ENCODE measurements at places on chromosomes 5 and 9. TPM values are rescaled to one million over a fixed set of nuclear protein-coding genes. Genes with fewer than 3 reads are reported as not detected.

The CCDC152 gene
- 14.5 TPM for total RNA-seq

The NOXA1 gene
- 0.74 TPM for total RNA-seq

GRCh38 chr5:142819292-142819691 is 49.1 kb downstream of the ARHGAP26 start:
- DNase-seq = no peak

The PFN3 gene
- total RNA-seq = not detected

- DNase-seq = no peak
These were observed 240.8 kb downstream of the FSTL4 start for GRCh38 chr5:133371371-133372155.

The PRUNE2 gene
- total RNA-seq = 0.53 TPM

- DNase-seq = no peak
These were observed 9.5 kb downstream of the BARX1 start for GRCh38 chr9:93945400-93946337.

DNA sequence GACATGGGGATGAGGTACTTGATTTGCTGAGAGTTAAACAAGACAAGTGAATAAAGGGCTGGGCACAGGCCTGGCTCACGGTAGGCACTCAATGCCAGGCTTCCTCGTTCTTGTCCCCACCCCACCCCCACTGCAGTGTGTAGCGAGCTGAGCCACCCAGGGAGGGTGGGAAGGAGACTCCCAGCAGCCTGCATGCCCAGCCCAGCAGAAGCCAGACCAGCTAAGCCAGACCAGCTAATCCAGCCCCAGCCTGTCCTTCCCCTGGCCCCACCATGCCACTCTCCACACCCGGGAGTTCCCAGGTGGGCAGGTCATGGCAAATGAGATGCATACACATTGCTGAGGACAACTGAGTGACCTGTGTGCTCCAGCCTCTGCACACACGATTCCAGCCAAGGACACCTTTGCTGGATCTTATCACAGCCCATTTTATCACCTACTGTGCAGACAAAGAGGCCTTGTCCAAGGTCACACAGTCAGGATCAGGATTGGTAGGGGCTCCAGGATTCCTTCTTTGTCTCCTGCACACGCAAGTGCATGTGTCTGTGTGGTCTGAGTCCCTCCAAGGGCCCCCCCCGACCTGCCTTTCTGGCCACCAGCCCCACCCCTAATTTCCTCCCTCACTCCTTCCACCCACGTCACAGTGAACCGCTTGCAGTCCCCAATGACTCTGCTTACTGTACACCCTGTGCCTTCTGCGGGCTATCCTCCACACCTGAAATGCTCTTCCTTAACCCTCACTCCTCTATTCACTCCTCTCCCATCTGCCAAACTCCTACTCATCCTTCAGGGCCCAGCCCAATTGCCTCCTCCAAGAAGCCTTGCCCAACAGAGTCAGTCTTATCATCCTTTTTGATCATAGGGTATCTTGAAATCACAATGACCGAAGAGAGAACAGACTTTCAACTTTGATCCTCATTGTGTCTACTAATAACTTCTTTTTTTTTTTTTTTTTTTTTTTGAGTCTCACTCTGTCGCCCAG is 26.6 kb downstream of the DUSP1 start:
- DNase-seq = no peak

DNA sequence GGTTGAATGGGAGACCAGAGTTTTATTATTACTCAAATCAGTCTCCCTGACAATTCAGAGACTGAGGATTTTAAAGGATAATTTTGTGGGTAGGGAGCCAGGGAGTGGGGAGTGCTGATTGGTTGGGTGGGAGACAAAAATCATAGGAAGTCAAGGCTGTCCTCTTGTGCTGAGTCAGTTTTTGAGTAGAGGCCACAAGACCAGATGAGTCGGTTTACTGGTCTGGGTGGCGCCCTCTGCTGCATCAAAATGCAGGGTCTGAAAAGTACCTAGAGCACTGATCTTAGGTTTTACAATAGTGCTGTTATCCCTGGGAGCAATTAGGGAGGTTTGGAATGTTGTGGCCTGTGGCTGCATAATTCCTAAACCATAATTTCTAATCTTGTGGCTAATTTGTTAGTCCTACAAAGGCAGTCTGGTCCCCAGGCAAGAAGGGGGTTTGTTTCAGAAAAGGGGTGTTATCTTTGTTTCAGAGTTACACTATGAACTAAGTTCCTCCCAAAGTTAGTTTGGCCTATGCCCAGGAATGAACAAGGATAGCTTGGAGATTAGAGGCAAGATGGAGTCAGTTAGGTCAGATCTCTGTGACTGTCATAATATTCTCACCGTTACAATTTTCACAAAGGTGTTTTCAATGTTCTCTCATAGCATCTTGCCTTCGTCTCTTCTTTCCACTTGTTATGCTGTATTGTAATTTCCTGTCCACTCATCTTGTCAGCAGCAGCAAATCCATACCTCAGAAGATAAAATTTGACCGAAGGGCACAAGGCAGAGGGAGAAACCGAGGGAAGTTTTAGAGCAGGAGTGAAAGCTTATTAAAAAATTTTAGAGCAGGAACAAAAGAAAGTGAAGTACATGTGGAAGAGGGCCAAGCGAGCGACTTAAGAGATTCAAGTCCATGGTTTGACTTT is 59.2 kb upstream of the CLINT1 start:
- DNase-seq = peak; percentile 41

GRCh38 chr9:18848657-18849056 is 184.4 kb downstream of the SAXO1 start:
- no peak for DNase-seq

The BHMT2 gene
- not detected for total RNA-seq

- no peak for DNase-seq
These were observed 1471.2 kb upstream of the NUDT12 start for GRCh38 chr5:105033637-105034400.

The MEIKIN gene
- 0.53 TPM for total RNA-seq

- no peak for DNase-seq
These were observed 41.8 kb downstream of the COL27A1 start for GRCh38 chr9:114196979-114197622.

- DNase-seq = no peak
These were observed 248.0 kb downstream of the NR3C1 start for GRCh38 chr5:143155455-143155854.

The RNF44 gene
- 54.6 TPM for total RNA-seq

The BTNL3 gene
- total RNA-seq = not detected

The TEK gene
- total RNA-seq = not detected

GRCh38 chr9:37300620-37301019 is 121.9 kb upstream of the GRHPR start:
- DNase-seq = no peak

DNA sequence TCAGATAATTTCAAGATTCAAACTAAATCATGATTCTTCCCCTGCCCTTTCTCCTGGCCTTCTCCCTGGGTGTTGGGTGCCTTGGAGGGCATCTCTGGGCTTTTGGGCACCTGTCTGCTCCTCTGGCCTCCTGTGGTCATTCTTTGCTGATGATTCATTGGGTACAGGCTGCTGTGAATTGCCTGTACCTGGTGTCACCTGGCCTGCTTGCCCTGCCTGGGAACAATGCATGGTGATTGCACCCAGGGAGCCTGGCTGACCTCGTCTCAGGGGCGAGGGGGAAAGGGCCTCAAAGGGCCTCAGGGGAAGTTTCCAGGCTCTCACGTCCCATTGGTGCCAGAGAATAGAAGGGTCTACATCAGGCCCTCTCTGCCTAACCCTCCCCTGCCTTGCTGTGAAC is 20.1 kb upstream of the CKMT2 start:
- DNase-seq = no peak

DNA sequence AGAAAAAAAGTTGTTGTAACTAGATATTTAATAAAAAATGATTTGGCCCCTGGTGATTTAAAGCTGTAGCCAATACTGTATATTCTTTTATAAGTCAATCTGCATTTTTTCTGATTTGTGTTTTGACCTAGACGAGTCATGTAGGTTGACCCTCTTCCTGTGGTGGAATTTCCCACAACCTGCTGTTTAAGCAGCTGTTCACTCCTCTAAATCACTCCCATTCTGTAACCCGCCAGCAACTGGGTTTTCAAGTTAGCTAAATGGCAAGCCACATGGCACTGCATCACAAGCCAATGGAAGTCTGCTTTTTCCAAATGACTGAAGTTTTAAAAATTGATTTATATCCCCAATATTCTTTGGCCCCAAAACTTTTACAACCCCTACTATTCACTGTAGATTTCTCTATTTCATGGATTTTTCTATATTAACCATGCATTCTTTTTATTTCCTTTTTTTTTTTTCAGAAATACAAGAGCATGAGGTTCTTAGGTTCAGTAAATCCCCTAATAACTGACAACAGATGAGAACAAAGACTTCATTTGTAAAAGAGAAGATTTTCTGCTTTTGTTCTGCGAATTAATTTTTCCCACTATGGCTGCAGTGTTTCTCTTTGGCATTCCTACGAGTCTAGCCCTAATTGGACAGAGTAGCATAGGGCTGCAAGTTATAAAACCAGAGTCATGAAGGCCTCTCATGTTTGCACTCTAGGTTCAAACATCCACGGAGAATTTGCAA is 184.5 kb upstream of the TLE4 start:
- no peak for DNase-seq

DNA sequence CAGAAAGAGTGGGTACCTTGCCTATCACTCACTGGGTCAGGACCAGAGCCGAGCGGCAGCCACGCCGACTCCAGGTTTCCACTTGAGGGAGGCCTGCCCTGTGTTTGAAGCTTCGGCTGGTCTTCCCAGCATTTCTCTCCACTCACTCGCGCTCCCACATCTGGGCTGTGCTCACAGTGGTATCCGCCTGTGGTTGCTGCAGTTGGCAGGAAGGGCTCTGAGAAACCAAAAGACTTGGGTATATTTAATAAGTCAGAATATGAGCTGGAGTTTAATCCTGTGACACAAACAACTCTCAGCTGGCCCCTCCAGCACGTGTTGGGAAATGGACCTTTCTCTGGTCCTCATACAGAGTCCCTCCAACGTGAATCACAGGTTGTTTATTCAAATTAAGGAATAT is 70.9 kb downstream of the SPRY4 start:
- no peak for DNase-seq

The ZNF300 gene
- 0.58 TPM for total RNA-seq

GRCh38 chr9:101881508-101881907 is 143.1 kb upstream of the GRIN3A start:
- no peak for DNase-seq

DNA sequence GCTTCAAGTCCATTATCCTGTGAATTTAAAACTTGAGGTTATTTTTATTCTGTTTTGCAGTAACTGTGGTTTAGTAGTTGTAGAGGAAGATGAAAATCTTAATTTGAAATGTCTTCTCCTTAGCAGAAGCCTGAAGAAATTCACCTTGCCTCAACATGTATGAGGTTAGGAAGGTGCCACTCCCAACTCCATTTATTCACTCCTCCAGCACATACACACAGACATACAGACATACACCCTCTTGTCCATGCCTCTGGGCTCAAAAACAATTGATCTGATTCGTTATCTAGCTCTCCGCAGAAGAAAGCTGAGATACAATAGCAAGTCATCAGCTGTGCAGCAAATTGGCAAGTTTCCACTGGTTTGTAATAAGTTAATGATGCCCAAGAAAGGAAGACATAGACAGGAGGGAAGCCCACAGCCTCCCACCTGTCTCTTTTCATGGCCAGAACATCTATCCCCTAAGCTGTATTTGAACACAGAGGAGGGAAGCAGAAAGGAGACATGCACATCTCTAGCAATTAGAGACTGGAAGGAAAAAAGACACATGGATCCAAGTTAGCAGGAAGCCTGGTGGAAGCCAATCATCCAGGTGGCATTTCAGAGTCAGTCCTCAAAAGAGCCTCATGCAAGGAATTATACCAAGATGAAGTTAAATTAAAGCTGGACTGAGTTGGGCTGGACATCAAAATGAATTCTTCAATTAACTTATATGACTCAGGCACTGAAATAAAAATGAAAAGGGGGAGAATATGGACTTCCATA is 257.9 kb downstream of the ASTN2 start:
- no peak for DNase-seq

GRCh38 chr5:80600943-80601693 is 31.0 kb upstream of the ANKRD34B start:
- no peak for DNase-seq

The SCGB3A1 gene
- 2.0 TPM for total RNA-seq

DNA sequence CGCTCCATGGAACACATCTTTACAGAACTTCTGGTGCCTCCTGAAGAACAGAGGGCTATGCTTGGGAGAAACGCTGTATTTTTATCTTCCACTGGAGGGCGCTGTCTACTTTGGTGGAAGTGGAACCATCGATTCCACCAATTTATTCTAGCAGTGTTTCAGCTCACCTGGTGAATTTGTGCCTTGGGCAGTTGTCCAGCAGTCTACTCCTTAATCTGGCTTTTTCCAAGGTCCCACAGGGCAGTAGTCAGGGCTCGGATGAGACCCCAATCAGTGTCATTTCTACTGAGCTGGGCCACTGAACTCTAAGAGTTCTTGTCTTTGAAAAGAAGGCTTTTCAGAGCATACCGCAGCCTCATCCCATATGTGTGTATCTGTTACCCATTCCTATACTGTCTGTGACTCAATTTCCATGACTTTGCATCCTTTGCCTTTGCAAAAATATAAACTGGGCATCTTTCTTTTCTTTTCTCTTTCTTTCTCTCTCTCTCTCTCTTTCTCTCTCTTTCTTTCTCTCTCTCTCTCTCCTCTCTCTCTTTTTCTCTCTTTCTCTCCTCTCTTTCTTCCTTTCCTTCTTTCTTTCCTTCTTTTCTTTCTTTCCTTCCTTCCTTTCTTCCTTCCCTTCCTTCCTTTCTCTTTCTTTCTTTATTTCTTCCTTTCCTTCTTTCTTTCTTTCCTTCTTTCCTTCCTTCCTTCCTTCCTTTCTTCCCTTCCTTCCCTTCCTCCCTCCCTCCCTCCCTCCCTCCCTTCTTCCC is 138.4 kb upstream of the ZNF618 start:
- no peak for DNase-seq

The ZNF354C gene
- total RNA-seq = 5.7 TPM

The ODF2 gene
- 65.0 TPM for total RNA-seq

GRCh38 chr5:32711681-32712480 is 760 bp downstream of the NPR3 start:
- DNase-seq = no peak

The SAXO1 gene
- total RNA-seq = not detected

The C5orf52 gene
- total RNA-seq = not detected

The SPINK13 gene
- not detected for total RNA-seq

DNA sequence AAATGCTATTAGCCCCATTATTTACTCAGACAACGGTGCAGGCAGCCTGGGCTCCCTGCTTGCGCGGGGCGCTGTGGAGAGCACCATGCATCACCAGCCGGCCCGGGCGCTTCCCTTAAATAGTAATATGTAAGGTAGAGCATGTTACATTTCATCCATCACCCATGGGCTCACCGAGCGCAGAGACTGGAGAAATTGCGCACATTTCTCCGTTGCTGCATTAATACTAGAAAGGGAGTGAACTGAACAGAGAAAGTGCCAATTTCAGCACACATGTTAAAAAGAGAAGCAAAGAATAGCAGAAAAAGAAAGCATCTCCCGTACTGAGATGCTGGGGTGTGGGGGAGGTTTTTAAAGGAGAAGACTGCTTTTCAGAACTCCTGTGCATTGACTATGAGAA is 400.3 kb downstream of the ZSWIM6 start:
- no peak for DNase-seq

Data from CD8-positive, alpha-beta memory T cell (primary cell).